RWPE1 (cell line): ENCODE measurements at places on chromosomes 16 and 17.

GRCh38 chr16:57234707-57235092, 10.4 kb upstream of the ARL2BP start:
- DNase-seq, result no peak

GRCh38 chr17:66667491-66668030, 167.4 kb upstream of the CACNG5 start:
- no peak for DNase-seq

- DNase-seq, result peak; percentile 80
Observed at GRCh38 chr17:63961355-63962212, 11.1 kb downstream of the SCN4A start.

GRCh38 chr17:81923302-81924260, 4.0 kb downstream of the MAFG start:
- DNase-seq, result peak; percentile 68

GRCh38 chr17:48455791-48456190, 25.8 kb upstream of the SKAP1 start:
- no peak for DNase-seq

GRCh38 chr17:20235747-20236146, 226.6 kb downstream of the SPECC1 start:
- DNase-seq, result no peak

DNA sequence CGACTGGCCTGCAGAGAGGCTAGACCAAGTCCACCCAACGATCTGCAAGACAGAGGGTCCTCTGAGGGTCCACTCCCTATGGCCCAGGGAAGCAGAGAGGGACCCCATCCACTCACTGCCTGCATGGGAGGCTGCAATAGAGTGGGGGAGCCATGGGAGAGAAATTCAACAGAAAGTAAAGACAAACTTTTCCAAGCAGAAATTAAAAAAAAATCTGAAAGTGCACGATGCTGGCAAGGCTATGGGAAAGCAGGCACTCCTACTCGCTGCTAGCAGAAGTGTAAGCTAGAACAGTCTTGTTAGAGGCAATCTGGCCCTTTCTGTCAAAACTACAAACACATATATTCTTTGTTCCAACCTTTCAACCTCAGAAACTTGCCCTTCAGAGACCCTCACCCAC, 85.4 kb downstream of the GAS7 start:
- no peak for DNase-seq

DNA sequence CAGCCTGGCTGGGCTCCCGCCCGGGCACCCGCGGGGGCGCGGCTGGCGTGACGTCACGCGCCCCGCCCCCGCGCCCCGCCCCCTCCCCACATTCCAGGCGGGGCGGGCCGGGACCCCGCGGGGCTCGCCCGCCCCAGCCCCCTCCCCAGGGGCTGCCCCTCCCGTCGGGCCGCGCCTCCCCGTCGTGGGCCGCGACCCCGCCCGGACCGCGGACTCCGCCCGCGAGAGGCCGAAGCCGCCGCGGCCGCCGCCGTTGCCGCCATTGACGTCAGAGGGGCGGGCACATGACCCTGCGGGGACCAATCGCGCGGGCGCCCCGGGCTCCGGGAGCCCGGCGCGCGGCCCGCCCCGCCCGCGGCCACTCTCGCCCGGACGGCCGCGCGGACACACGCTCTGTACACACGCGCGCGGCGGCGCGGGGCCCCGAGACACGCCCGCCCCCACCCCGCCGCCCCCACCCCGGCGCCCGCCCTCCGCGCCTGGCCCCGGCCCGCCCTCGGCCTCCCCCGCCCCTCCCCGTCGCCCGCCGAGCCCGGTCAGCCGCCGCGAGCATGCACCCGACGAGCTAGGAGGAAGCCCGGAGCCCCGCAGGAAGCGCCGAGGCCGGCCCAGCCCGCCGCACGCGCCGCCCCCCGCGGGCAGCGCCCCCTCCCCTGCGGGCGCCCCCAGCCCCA, at the start of gene CMIP:
TSS of gene CMIP (plus strand) at position 361 of the 674 bp plus-strand sequence.
- DNase-seq, result peak; percentile 93

DNA sequence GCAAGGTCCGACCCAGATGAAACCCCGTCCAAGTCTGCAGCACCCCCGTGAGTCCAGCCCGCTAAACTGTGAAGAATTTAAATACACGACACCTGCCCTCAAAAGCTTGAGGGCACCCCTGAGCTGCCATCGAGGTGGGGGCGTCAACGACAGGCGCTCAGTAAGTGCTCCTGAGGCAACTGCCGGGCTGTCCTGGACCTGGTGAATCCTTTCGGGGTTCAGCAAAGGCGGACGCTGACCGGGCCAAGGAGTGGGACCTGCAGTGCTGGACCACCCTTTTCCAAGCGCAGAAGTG, 512 bp upstream of the ENDOV start:
- peak; percentile 22 for DNase-seq

DNA sequence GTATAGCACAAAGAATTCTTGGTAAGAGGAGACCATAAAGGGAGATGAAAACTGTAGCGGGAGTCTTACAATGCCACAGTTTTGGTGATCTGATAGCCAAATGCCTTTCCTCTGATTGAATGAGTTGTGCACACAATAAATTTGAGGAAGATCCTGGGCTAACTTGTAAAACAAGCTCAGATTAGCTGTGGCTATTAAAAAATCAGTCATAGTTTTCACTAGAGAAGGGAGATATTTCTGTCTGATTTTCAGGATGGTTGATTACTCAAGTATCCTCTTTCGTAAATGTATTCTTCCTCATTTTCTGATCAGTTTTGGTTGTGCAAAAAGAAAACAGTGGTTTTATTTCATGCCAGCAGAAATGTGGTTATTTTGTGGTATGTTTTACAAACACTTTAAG, 9.1 kb upstream of the METTL9 start:
- no peak for DNase-seq

- DNase-seq, result no peak
Observed at GRCh38 chr17:38602453-38602852, 3.3 kb downstream of the SRCIN1 start.
